ENCODE measurements at places on chromosomes 7 and 10. TPM values are rescaled to one million over a fixed set of nuclear protein-coding genes. Genes with fewer than 3 reads are reported as not detected.

- DNase-seq, result no peak
- peaks cover 12% of the 10 kb centered on the region for H3K4me1 ChIP-seq
- H3K4me3 ChIP-seq, result no peak overlapping the region
- no peaks in the 10 kb centered on the region for H3K27me3 ChIP-seq
- H3K36me3 ChIP-seq, result no peaks in the 10 kb centered on the region
These were observed 11.9 kb downstream of the PKD1L1 start for GRCh38 chr7:47936323-47936722.

- H3K27ac ChIP-seq, result no peak overlapping the region
- no peaks in the 10 kb centered on the region for H3K4me1 ChIP-seq
- H3K36me3 ChIP-seq, result no peaks in the 10 kb centered on the region
These were observed 904 bp downstream of the NPTX2 start for GRCh38 chr7:98617960-98618418.

GRCh38 chr10:120221873-120222485 lies 235.0 kb upstream of the PLPP4 start:
- no peak overlapping the region for H3K4me3 ChIP-seq
- no peak overlapping the region for H3K27ac ChIP-seq
- DNase-seq, result no peak

DNA sequence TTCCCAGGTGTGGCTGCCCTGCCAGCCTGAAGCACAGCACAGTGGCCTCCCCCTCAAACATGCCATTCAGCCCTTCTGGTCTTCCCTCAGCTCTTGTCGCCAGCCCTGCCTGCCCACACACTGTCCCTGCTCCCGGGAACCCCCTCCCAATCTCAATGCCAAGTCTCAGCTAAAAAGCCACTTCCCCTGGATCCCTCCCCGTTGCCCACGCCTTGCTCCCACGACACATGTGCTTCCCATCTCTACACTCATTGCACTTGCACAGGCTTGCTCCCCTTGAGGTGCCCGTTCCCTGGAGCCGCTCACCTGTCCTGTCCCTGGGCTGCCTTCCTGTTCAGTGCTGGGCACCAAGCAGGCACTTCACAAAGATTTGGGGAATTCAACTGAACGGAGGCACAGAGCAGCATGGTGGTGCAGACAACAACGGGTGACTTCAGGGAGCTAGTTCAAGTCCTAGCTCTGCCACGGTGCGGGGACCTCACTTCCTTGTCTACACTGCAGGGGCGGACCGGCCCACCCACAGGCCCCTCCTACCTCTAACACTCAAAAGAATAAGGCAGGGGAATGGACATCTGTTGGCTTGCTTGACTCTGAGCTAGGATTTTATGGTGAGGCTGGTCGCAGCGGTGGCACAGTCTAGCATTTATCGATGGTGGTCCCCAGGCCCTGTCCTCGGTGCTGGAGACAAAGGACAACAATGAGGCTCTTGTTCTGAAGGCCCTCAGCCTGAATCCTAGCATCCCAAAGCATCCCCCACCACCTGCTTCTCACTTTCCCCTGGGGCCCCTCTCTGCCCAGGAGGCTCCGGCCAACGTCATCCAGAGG lies 18.4 kb downstream of the RGS10 start:
- H3K36me3 ChIP-seq, result peaks cover 40% of the 10 kb centered on the region
- H3K27me3 ChIP-seq, result no peaks in the 10 kb centered on the region
- peaks cover 25% of the 10 kb centered on the region for H3K4me1 ChIP-seq
- H3K4me3 ChIP-seq, result no peak overlapping the region

PRF1 gene
- total RNA-seq, result not detected

DNA sequence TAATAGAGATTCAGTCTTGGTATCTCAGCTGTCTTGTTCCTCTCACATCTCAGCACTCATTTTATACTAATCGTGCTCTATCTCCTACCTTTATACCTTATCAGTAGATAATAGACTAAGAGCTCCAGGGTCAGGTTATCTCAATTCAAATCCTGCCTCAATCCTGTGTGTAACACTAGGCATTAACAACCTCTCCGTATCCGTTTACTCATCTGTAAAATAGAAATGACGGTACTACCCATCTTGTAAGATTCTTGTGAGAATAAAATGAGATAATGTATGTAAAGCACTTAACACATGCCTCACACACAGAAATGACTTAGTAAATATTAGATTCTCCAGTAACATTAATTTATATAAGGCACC lies 622 bp upstream of the P4HA1 start:
- H3K4me1 ChIP-seq, result peaks cover 3% of the 10 kb centered on the region
- H3K4me3 ChIP-seq, result peak overlapping the region; percentile 20
- no peaks in the 10 kb centered on the region for H3K36me3 ChIP-seq

DNA sequence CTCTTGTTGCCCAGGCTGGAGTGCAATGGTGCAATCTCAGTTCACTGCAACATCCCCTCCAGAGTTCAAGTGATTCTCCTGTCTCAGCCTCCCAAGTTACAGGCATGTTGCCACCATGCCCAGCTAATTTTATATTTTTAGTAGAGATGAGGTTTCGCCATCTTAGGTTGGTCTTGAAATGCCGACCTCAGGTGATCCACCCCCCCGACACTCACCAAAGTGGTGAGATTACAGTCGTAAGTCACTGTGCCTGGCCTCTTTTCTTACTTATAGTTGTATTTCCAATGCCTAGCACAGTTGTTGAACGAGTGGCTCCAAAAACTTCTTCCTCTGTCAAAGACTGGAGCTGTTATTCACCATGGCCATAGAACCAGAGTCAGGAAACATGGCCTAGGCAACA lies 6.7 kb downstream of the RNF216 start:
- H3K27me3 ChIP-seq, result no peaks in the 10 kb centered on the region
- peaks cover 10% of the 10 kb centered on the region for H3K36me3 ChIP-seq

UCN3 gene
- not detected for total RNA-seq

DNA sequence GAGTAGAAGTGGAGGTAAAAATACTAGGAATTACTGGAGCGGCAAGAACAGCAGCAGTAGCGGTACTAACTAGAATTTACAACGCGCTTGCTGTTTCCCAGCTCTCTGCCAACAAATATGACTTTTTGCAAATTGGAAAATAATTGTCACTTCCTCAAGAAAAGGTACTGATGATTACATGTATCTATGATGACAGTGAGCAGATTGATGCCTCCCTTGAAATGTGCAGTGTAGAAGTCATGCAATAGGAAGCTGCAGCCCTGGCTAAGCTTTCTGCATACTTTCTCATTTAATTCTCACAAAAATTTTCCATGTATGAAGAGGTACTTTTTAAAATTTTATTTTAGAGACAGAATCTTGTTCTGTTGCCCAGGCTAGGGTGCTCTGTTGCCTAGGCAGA lies 49.9 kb downstream of the ANK3 start:
- no peak for DNase-seq
- H3K36me3 ChIP-seq, result no peaks in the 10 kb centered on the region
- no peak overlapping the region for H3K4me3 ChIP-seq
- peaks cover 9% of the 10 kb centered on the region for H3K4me1 ChIP-seq
- no peaks in the 10 kb centered on the region for H3K27me3 ChIP-seq

CCDC172 gene
- not detected for total RNA-seq

RBP3 gene
- not detected for total RNA-seq

PRPS1L1 gene
- not detected for total RNA-seq

EVX1 gene
- total RNA-seq, result not detected

GRCh38 chr10:97608991-97609561 lies 19.6 kb downstream of the C10orf62 start:
- no peak overlapping the region for H3K4me3 ChIP-seq
- no peaks in the 10 kb centered on the region for H3K36me3 ChIP-seq
- DNase-seq, result no peak
- no peaks in the 10 kb centered on the region for H3K4me1 ChIP-seq
- H3K27me3 ChIP-seq, result no peaks in the 10 kb centered on the region

CCDC136 gene
- total RNA-seq, result 8.3 TPM

SPDYE9 gene
- total RNA-seq, result not detected

DNA sequence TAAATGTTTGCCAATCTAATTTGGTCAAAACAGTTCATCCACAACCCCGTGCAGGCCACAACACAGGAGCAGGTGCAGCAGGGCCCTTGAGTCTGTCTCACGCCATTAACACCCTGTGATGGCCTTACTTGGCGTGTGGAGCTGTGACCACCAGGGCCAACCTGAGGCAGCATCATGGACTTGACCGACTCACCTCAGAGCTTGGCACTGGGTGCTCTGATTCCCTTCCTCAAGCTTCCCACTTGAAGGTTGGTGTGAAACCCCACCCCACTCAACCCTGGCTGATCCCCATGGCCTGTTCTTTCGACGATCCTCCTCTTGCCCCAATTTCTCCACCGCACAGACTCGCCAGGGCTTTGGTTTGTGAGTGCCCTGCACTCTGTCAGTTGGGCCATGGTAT lies 623.1 kb downstream of the PTPRN2 start:
- H3K4me3 ChIP-seq, result no peak overlapping the region
- H3K4me1 ChIP-seq, result no peaks in the 10 kb centered on the region
- no peak overlapping the region for H3K27ac ChIP-seq
- no peaks in the 10 kb centered on the region for H3K27me3 ChIP-seq
- no peak for DNase-seq

GIMAP5 gene
- not detected for total RNA-seq

DNA sequence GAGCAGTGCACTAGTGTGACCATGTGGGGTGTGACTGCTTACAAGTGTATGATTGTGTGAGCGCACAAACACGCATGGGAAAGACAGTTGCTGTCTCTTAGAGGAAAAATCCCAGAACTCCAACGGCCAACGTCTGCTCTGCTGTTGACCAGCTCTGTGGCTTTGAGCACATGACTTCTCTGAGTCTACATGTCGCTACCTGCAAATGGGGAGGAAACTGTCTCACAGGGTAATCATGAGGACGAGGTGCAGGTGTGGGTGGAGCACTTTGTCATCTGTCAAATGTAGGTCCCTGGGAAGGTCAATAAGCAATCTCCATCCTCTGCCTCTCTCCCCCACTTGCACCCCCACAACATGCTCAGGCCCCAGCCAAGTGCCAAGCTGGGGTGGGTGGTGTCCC lies 31.2 kb upstream of the TLX1 start:
- H3K4me3 ChIP-seq, result no peak overlapping the region
- no peak overlapping the region for H3K27ac ChIP-seq
- no peaks in the 10 kb centered on the region for H3K36me3 ChIP-seq
- H3K4me1 ChIP-seq, result no peaks in the 10 kb centered on the region
- peaks cover 65% of the 10 kb centered on the region for H3K27me3 ChIP-seq

GRCh38 chr10:71347587-71348395 lies 28.7 kb downstream of the SLC29A3 start:
- peaks cover 19% of the 10 kb centered on the region for H3K27me3 ChIP-seq
- H3K4me1 ChIP-seq, result peaks cover 4% of the 10 kb centered on the region
- no peak overlapping the region for H3K4me3 ChIP-seq
- no peak for DNase-seq

UNCX gene
- not detected for total RNA-seq

DNA sequence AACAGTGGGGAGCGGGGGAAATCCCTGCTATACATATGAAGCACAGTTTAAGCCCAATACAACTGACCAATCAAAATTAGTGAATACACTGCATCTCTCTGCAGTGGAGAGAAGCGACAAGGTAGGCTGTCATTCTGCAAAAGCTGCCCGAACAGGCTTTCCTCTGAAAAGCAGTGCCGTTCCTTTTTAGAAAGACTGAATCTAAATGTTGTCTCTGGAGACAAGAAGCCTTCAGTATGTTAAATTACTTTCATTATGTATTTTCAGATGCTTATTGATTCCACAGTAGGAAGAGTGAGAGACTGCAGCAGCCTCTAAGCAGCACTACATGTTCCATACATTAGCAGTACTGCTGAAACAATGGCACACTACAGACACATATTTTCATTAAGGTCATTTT lies at the start of gene GPR22:
TSS of gene GPR22 (plus strand) at position 129 of the 400 bp plus-strand sequence. CDS start 4,004 bp downstream, outside the sequence.
- H3K4me1 ChIP-seq, result no peaks in the 10 kb centered on the region
- H3K27ac ChIP-seq, result no peak within 1 kb of the TSS
- no peaks in the 10 kb centered on the region for H3K36me3 ChIP-seq
- no peaks in the 10 kb centered on the region for H3K27me3 ChIP-seq

OPN1SW gene
- total RNA-seq, result not detected

- no peak overlapping the region for H3K27ac ChIP-seq
- H3K4me3 ChIP-seq, result no peak overlapping the region
- no peak for DNase-seq
- H3K4me1 ChIP-seq, result no peaks in the 10 kb centered on the region
- no peaks in the 10 kb centered on the region for H3K27me3 ChIP-seq
These were observed 72.5 kb downstream of the BBS9 start for GRCh38 chr7:33201821-33202220.

DNA sequence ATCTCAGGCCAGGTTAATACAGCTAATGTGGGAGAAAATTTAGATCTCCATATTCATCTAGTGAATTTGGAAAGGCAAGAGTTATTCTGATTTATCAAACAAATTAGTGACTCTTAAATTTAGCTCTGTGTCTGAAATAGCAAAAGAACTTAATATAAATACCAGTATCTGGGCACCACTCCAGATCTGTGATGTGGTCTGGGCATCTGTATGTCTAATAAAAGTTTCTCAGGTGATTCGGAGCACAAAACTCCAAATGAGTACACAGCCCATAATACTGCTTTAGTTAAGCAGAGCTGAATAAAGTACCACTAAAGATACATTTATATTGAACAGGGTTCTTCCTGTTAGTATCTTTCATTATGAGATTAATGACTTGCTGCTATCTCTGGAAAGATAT lies 261.4 kb downstream of the BAMBI start:
- H3K36me3 ChIP-seq, result no peaks in the 10 kb centered on the region
- no peak overlapping the region for H3K27ac ChIP-seq
- H3K27me3 ChIP-seq, result peaks cover 4% of the 10 kb centered on the region
- DNase-seq, result peak; percentile 71
- no peak overlapping the region for H3K4me3 ChIP-seq

- H3K27me3 ChIP-seq, result no peaks in the 10 kb centered on the region
- H3K36me3 ChIP-seq, result no peaks in the 10 kb centered on the region
- no peak overlapping the region for H3K27ac ChIP-seq
- no peak for DNase-seq
- H3K4me3 ChIP-seq, result no peak overlapping the region
- no peaks in the 10 kb centered on the region for H3K4me1 ChIP-seq
These were observed 161.9 kb upstream of the MEOX2 start for GRCh38 chr7:15848362-15848761.

TSPAN33 gene
- 0.36 TPM for total RNA-seq

TMEM178B gene
- under 0.01 TPM for total RNA-seq

- no peaks in the 10 kb centered on the region for H3K36me3 ChIP-seq
- H3K27me3 ChIP-seq, result no peaks in the 10 kb centered on the region
- no peak overlapping the region for H3K4me3 ChIP-seq
- H3K4me1 ChIP-seq, result no peaks in the 10 kb centered on the region
- DNase-seq, result no peak
These were observed 518.1 kb upstream of the AKR1E2 start for GRCh38 chr10:4307910-4308309.

- 0 out of 2 replicates have a peak overlapping the region, but pooled peaks have one; percentile 8 for H3K27ac ChIP-seq
- H3K4me1 ChIP-seq, result peaks cover 22% of the 10 kb centered on the region
- no peak for DNase-seq
- peaks cover 2% of the 10 kb centered on the region for H3K27me3 ChIP-seq
- peak overlapping the region; percentile 42 for H3K4me3 ChIP-seq
- no peaks in the 10 kb centered on the region for H3K36me3 ChIP-seq
These were observed 869 bp upstream of the LOXL4 start for GRCh38 chr10:98268694-98269431.

GRCh38 chr10:14740684-14741247 lies 33.9 kb downstream of the FAM107B start:
- DNase-seq, result peak; percentile 28
- H3K27me3 ChIP-seq, result no peaks in the 10 kb centered on the region
- H3K4me3 ChIP-seq, result no peak overlapping the region
- H3K27ac ChIP-seq, result no peak overlapping the region
- peaks cover 12% of the 10 kb centered on the region for H3K4me1 ChIP-seq
- H3K36me3 ChIP-seq, result no peaks in the 10 kb centered on the region
